ENCODE measurements at places on chromosomes 16 and 17. TPM values are rescaled to one million over a fixed set of nuclear protein-coding genes. Genes with fewer than 3 reads are reported as not detected.

DNA sequence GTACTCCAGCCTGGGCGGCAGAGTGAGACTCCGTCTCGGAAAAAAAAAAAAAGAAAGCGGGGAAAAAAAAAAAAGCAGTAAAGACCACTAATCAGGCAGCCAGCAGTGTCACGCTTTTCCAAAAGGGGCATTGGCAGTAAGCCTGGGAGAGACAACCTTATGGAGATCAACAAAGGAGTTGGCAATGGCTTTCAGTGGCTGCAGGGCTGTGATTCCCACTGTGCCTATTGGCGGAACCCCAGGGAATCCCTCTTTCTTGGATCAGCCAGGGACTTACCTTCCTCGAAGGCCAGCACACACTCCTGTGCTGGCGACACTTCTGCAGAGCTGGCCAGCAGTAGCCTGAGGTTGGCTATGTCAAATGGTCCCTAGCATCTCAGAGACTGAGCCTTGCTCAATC, 43.2 kb upstream of the ZFHX3 start:
- no peak for DNase-seq

GRCh38 chr17:77089124-77089490, 51.7 kb upstream of the SEC14L1 start:
- DNase-seq = no peak

- DNase-seq = no peak
Observed at GRCh38 chr16:57179215-57179828, 6.5 kb downstream of the PSME3IP1 start.

TBC1D26 gene
- not detected for total RNA-seq

DNA sequence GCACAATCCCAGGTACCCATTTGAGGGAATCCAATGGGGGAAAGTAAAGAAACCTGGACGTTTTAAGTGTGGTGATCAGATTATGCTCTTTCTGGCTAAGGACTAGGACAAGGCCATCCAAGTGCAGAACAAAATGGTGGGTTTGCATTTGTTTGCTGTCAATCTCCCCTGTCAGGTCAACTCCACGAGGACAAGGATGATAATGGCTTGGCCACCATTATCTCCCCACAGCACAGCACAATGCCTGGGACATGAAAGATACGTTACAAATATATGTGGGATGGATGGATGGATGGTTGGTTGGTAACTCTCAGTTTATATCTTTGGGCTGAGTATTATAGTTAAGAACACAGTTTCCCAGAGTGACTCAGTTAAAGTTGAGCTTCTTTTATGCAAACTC, 526.9 kb downstream of the NPIPA7 start:
- no peak for DNase-seq

- DNase-seq = no peak
Observed at GRCh38 chr17:74244548-74244947, 29.5 kb upstream of the DNAI2 start.
